Activated T-cell treated with anti-CD3 and anti-CD28 coated beads, Interleukin-2, amount 50 U/mL, for 48 hours (primary cell): ENCODE measurements at places on chromosomes 6 and 20.

- no peak for DNase-seq
Measured at GRCh38 chr20:43983904-43984361, 69.3 kb downstream of the TOX2 start.

- no peak for DNase-seq
Measured at GRCh38 chr6:81756690-81757089, 4.2 kb upstream of the TENT5A start.

GRCh38 chr6:6915813-6916547, 191.8 kb upstream of the RREB1 start:
- no peak for DNase-seq

- no peak for DNase-seq
Measured at GRCh38 chr6:112743323-112743722, 396.2 kb downstream of the RFPL4B start.

DNA sequence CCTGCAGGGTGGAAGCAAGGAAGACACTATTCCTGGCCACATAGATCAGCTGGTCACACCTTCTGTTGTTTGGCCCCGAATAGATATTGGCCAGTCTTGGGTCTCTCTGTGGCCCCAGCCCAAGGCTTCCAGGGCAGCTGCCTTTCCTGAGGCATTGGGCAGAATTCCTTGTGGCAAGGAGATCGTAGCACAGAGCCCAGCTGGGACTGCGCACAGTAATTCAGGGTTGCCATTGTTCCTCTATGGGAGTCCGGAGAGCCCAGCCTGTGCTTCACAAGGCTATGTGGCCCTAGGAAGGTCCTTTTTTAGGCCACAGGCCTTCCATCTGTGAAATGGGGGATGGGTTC, 6.9 kb downstream of the SGK2 start:
- no peak for DNase-seq

GRCh38 chr6:158570681-158570962, 10.7 kb downstream of the TMEM181 start:
- DNase-seq: no peak

DNA sequence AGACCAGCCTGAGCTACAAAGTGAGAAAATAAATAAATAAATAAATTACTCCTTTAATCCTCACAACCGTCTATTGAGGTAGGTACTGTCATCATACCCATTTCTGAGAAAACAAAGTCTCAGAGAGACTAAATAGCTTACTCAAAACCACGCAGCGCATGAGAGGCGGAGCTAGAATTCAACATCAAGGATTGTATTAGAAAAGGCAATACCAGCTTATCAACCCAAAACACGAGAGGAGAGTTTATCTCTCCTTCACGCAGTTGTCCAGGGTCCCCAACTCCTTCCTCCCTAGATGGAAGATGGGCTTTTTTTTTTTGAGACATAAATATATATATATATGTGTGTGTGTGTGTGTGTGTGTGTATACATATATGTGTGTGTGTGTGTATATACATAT, 12.2 kb downstream of the HNF4A start:
- no peak for DNase-seq

DNA sequence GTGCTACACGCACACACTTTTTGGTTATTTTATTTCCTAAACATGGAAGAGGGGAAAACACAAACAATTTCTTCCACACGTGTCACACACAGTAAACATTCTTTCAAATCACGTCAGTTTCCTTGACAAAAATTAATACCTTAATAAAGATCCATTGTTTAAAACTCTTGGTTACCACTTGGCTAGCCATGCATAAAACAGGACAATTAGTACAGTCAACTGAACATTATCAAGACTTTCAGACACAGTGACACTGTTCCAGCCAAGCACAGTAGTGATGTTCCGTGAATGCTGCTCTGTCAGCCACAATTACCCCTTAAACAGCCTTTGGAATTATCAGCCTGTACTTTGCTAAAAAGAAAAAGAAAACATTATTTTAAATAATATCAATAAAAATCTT, 50.8 kb downstream of the GMDS start:
- no peak for DNase-seq

GRCh38 chr6:37686111-37686510, 11.6 kb downstream of the MDGA1 start:
- no peak for DNase-seq

GRCh38 chr6:28060405-28060804, 20.0 kb upstream of the ZNF165 start:
- no peak for DNase-seq

- no peak for DNase-seq
Measured at GRCh38 chr6:82248273-82248735, 760 bp upstream of the IBTK start.

GRCh38 chr6:138765896-138766655, 7.5 kb upstream of the CCDC28A start:
- DNase-seq: no peak

- no peak for DNase-seq
Measured at GRCh38 chr6:118252474-118252873, 295.6 kb upstream of the PLN start.

DNA sequence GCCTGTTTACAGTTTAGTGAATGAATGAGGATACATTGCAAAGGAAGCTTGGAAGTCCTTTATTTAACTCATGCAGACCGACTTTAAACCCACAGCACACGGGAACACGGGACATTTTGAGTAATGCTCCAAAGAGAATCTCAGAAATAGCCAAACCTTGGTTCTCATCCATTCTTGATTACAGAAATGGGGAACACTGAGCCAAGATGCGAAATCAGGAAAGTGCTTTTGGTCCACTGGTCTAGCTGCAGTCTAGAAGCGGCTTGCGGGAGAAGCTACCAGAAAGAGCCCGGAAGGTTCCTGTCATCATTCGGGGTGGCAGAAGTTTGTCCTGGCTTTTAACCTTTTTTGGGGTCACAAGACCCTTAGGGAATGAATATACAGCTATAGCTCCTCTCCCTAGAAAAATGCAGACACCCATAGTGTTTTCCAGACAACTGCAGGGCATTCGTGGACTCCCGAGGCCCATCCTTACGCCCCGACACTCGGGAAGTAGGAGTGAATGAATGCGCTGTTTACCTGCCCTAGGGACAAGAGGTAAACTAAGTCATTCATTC, 475 bp upstream of the TMEM181 start:
- no peak for DNase-seq

DNA sequence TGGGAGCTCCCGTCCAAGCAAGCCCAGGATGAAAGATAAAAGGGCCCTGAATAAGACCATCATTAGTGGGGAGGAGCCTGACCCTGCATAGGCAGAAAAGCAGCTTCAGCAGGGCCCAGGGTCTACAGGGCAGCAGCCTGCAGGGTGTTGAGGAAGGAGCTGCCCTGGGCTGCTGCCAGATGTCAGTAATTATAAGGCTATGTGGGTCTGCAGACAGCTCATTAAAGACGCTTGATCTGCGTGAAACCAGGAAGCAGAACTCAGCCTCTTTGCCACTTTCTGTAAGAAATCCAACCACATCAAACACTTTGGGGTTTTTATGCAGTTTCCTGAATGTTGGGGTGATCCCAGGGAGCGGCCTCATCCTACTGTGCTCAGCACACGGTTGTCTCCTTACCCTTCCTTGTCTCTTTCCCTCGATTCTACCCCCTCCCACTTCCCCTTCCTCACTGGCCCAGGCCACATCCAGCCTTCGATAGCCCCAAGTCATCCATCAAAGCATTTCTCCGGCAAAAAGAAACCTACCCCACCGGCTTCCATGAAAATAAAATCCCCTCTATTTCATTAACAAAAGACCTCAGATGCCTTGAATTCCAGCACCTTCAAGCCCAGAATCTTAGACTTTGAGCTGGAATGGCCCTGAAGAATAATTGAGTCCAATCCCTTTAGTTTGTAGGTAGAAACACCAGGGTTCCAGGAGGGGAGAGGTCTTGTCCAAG, 1.0 kb upstream of the TGM6 start:
- DNase-seq: no peak

GRCh38 chr20:38804221-38804620, 1.3 kb upstream of the PPP1R16B start:
- no peak for DNase-seq

DNA sequence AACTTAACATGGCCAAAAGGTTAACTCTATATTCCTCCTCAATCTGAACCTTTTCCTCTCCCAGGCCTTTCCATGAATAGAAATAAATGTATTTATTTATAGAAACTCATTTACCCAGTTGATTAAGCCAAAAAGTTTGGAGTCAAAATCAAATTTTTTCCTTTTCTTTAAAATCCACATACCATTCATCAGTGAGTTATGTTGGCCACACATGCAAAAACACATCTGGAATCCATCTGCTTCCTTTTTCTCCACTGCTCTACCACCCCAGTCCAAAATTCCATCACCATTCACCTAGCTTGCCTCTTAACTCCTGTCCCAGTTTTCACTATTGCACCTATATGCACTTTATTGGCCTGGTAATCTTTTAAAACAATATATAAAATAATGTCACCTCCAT, 62.4 kb upstream of the TMEM200A start:
- DNase-seq: no peak

DNA sequence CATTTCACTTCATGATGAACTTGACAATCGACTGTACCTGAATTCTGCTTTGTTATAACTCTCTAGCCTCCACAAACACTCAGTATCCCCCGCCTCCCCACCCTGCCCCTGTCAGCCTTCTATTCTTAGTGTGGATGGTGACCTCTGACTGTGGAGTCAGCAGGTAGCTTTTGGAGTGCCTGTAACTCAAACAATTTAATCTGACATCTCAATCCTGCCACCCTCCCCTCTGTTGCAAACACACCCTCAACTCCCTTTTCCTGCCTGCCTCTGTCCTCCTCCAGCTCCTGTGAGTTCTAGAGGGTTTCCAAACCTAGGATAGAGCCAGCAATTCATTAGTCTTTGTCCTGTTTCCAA, 20.3 kb downstream of the DAAM2 start:
- DNase-seq: no peak

DNA sequence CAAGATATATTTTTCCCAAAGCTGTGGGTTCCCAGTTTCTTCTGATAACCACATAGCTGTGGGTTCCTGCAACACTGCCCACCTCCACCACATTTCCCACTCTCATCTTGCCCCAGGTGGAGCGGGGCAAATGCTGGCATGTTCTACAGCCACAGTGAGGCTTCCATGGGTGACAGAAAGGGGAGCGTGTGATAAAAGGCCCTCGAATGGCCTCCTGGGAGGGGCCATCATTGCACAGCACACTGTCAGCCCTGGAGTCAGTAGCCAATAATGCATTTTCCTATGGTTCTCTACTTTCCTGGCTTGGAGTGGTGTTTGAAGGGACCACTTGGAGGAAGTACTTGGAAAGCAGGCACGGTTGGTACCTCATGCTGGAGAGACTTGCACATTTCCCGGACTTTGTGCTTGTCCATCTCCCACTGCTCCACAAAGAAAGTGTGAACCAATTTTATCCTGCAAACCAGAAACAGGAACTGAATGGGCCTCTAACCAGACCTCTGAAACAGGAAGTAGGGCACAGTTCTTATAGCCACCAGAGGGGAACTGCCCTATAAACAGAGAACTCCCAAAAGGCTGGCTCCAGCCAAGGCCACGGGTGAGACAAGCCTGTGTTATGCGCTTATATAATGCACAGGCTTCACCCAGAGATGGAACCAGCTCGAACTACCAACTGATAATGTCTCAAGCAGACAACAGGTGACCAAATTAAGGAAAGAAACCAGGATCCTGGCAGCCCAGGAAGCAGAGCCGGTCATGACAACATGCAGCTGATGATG, 8.6 kb downstream of the MAP3K5 start:
- no peak for DNase-seq

- peak; percentile 29 for DNase-seq
Measured at GRCh38 chr6:42197555-42198362, 3.0 kb upstream of the GUCA1B start.

- no peak for DNase-seq
Measured at GRCh38 chr6:52643158-52643557, 27.8 kb upstream of the TMEM14A start.

GRCh38 chr6:35264550-35265274, 5.2 kb downstream of the ZNF76 start:
- no peak for DNase-seq

- DNase-seq: no peak
Measured at GRCh38 chr6:101178748-101179147, 214.8 kb upstream of the GRIK2 start.

DNA sequence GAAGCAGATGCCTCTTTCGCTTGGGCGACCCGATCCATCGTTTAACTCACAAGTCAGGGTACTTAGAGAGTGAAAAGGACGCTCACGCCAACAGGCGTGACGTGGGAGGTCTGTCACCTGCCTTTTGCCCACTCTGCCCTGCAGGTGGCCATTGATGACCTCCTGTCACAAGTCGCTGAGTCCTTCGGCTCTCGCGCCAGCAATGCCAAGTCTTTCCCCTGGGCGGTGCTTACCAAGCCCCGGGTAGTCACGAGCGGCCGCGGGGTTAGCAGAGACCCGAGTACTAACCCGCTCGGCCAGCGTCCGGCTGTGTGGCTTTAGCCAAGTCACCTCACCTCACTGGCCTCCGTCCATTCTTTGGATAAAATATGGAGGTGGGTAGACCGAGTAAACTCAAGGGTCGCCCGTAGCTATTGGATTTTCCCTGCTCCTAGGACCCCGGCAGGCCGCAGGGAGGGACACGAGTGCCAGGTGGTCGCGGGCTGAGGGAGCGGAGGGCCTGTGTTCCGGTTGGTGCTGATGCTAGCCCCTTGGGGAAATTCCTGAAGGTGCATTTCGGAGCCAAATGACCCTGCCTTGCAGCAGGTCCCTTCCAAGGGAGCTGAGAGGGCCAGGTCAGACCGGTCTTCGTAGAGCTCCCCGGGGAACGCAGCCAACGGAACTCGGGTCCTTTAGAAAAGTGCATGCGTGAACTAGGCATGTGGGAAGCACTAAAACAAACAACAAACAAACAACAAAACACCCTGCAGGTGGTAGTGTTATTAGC, 668 bp downstream of the PKIB start:
- peak; percentile 41 for DNase-seq

DNA sequence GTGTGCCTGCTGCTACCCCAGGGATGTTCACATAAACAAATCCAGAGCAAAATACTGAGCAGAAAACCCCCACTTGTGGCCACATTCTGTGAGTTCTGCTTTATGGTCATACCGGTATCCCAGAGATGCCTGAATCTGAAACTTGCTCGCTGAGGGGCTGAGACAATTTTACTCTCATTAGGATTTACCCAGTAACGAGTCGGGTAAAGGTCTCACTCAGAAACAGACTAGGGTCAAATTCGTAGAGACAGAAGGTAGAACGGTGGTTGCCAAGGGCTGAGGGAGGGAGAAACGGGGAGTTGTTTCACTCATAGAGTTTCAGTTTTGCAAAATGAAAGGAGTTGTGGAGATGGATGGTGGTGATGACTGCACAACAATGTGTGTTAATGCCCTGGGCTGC, 45.4 kb upstream of the NKX2-2 start:
- DNase-seq: peak; percentile 37
